Activated CD8-positive, alpha-beta T cell treated with anti-CD3 and anti-CD28 coated beads for 36 hours (primary cell): ENCODE measurements at places on chromosomes 12 and 14. TPM values are rescaled to one million over a fixed set of nuclear protein-coding genes. Genes with fewer than 3 reads are reported as not detected.

DNA sequence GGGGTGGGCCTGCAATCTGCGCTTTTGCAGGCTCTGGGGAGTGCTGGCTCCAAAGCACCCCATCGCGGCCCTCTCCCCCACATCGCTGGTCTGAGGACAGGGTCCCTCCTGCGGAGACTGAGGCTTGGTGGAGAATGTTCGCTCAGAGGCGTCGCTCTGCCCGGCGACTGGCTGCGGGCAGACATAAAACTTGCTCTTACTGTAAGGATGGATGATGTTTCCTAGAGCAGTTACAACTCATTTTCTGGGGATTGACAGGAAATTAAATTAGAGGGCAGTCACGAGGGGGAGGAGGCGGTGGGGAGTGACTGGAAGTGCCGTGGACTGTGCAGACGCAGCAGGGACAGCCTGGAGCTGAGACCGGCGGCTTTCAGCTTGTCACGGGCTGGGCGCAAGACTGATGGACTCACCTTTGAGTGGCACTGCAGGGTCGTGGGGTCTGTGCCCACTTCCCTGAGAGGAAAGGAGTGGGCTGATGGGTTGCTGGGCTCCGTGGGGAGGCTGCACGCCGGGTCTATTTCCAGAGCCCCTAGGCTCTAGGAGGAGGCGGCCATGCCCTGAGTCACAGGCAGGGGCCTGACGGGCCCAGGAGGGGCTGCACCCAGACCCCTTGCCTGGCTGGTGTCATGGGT, 32.8 kb downstream of the NOC4L start:
- peaks cover 23% of the 10 kb centered on the region for H3K4me1 ChIP-seq
- no peaks in the 10 kb centered on the region for H3K36me3 ChIP-seq
- no peak overlapping the region for H3K4me3 ChIP-seq
- no peak for DNase-seq
- H3K27ac ChIP-seq, result no peak overlapping the region

Gene SLC7A7
- total RNA-seq, result 0.45 TPM

DNA sequence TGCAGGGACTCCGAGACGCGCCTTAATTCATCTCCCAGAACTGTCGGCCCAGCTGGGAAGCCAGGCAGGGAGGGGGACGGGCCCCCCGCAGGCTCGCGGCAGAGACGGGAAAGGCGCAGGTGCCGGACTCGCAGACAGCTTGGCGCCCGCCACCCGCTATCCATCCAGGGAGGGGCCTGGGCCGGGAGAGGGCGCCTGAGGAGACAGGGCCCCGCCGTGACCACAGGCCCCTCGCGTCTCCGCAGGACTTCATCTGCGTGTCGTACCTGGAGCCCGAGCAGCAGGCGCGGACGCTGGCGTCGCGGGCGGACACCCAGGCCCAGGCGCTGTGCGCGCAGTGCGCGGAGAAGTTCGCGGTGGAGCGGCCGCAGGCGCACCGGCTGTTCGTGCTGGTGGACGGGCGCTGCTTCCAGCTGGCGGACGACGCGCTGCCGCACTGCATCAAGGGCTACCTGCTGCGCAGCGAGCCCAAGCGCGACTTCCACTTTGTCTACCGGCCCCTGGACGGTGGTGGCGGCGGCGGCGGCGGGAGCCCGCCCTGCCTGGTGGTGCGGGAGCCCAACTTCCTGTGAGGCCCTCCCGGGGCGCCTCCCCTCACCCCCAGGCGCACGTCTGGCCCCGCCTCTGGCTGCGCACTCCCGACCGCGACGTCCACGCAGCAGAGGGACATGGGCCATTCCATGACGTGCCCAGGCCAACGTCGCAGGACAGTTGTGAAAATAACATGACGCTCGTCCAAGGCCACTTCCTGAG, 60.6 kb downstream of the LGMN start:
- no peak overlapping the region for H3K4me3 ChIP-seq
- H3K4me1 ChIP-seq, result peaks cover 8% of the 10 kb centered on the region
- DNase-seq, result no peak
- H3K27me3 ChIP-seq, result no peaks in the 10 kb centered on the region
- peaks cover 18% of the 10 kb centered on the region for H3K36me3 ChIP-seq

DNA sequence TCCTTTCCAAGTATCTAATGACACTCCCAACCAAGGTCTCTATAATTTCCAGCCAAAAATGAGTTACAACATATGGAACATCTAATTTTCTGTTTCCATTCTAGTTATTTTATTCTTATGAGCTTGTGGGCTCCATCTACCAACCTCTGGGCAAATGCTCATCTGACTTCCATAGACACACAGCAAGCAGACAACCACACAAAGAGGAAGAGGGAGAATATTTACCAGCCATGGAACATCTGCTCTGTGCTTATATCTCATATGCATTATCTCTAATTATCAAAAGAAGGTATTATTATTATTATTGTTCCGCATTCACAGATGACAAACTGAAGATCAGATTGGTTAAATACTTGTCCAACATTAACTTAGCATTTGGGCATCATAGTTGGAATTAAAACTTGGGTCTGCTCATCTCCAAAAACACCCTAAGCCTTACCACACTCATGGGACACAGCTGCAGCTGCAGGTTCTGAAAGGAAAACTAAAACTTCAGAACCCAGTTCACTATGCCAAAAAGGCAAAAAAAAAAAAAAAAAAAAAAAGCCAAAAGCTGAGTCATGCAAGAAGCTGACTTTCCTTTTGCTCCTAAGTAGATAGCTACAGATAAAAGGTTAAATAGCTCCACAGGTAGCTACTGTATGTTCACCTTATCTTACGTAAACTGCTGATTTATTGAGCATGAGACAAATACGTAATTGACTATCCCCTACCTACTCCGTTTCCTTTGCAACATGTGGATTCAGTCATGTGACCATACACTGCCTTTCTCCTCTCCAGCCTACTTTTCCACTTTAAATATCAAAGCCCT, 23.6 kb upstream of the TCL1B start:
- no peak overlapping the region for H3K4me3 ChIP-seq
- H3K27ac ChIP-seq, result no peak overlapping the region
- no peaks in the 10 kb centered on the region for H3K36me3 ChIP-seq
- peaks cover 13% of the 10 kb centered on the region for H3K27me3 ChIP-seq
- DNase-seq, result no peak

DNA sequence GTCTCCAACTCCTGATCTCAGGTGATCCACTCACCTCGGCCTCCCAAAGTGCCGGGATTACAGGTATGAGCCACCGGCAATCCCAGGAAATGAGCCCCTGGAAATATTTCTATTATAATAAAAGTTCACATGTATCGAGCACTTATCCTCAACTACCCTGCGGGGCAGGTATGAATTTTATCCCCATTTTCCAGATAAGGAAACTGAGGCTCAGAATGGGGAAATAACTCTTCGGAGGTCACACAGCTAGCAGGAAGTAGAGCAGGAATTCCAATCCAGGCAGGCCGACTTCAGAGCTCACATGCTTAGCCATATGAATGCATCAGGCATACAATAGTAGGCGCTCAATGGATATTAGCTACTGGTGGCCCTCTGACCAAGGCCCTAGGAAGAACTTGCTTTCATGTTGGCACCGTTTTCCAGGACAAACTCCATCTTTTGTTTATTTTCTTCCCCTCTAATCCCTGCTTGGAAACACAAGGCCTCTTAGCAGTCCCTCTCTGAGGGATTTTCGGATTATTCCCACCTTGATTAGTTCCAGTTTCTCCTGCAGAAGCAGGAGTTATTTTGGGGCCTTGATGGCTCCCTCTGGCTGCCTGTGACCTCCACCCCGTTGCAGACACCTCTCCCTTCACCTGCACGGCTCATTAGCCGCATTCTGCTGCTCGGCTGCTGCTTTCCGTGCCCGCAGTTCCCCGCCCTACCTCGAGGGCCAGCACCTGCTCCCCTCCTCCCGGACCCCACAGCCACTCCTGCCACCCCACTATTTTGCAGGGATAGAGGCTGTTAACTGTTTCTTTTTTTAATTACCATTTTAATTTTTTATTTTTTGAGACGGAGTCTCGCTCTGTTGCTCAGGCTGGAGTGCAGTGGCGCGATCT, 18.7 kb upstream of the POP5 start:
- DNase-seq, result no peak
- H3K27ac ChIP-seq, result no peak overlapping the region
- peaks cover 5% of the 10 kb centered on the region for H3K27me3 ChIP-seq

Gene APEX1
- total RNA-seq, result 211 TPM

Gene ADSS1
- total RNA-seq, result 2.7 TPM

- no peaks in the 10 kb centered on the region for H3K27me3 ChIP-seq
- DNase-seq, result no peak
- H3K36me3 ChIP-seq, result peaks cover 51% of the 10 kb centered on the region
- H3K4me1 ChIP-seq, result peaks cover 21% of the 10 kb centered on the region
- peak overlapping the region; percentile 39 for H3K27ac ChIP-seq
Measured at GRCh38 chr12:68821357-68822188, 13.6 kb downstream of the MDM2 start.

GRCh38 chr14:105099778-105100177, 34.5 kb upstream of the GPR132 start:
- no peak overlapping the region for H3K4me3 ChIP-seq
- H3K27ac ChIP-seq, result no peak overlapping the region
- H3K27me3 ChIP-seq, result peaks cover 16% of the 10 kb centered on the region
- no peaks in the 10 kb centered on the region for H3K36me3 ChIP-seq

DNA sequence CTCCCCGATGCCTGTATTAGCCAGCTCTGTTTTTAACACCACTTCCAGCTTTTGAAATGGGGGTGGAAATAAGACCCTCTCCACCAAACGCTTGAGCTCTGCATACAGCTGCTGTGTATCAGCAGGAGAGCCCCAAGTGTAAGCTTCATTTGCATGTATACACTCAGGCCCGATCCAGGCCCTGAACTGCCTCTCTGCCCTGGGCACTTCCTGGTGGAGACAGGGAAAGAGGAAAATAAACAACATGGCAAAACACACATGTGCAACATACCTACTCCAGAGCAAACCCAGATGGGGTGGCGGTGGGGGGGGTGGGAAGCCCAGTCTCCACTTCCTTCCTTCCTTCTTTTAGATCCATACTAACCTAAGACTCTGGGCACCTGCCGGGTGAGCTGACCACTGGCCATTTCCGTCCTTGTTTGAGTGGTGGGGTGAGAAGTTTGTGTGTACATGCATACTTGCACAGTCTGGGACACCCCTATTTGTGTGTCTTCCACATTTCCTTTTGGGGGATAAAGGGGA, 55.3 kb downstream of the RBM19 start:
- H3K4me1 ChIP-seq, result no peaks in the 10 kb centered on the region
- H3K4me3 ChIP-seq, result no peak overlapping the region
- DNase-seq, result no peak
- H3K27ac ChIP-seq, result no peak overlapping the region
- peaks cover 51% of the 10 kb centered on the region for H3K36me3 ChIP-seq

GRCh38 chr14:37172024-37172869, at the start of gene SLC25A21:
SLC25A21 (minus strand) TSS chr14:37172606.
- H3K4me3 ChIP-seq, result peak within 1 kb of the TSS; percentile 43
- no peak within 1 kb of the TSS for H3K27ac ChIP-seq
- H3K36me3 ChIP-seq, result peaks cover 2% of the 10 kb centered on the region
- peak; percentile 5 for DNase-seq
- H3K27me3 ChIP-seq, result peaks cover 19% of the 10 kb centered on the region

DNA sequence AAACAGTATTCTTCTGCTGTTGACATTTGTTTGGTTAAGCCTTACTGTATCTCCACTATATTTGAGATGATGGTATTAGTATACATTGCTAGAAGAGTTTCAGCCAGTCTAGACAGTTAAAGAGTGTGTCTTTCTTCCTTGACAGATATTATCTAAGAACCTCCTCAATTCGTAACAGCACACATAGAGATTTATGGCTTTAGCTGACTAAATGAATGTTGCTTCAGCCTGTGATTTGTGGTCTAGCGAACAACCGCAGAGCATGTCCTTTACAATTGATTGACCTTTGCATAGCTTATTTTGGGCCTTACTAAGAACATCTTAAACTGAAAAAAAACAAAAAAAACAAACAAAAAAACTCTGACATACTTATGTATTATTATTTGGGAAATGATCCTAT, 122.2 kb downstream of the DAAM1 start:
- no peak overlapping the region for H3K4me3 ChIP-seq
- H3K36me3 ChIP-seq, result no peaks in the 10 kb centered on the region
- peaks cover 2% of the 10 kb centered on the region for H3K4me1 ChIP-seq
- no peak for DNase-seq
- no peak overlapping the region for H3K27ac ChIP-seq

Gene AMDHD1
- 1.1 TPM for total RNA-seq

Gene SYCP3
- 0.36 TPM for total RNA-seq

- H3K27me3 ChIP-seq, result no peaks in the 10 kb centered on the region
- H3K4me1 ChIP-seq, result no peaks in the 10 kb centered on the region
- no peak for DNase-seq
- H3K4me3 ChIP-seq, result no peak overlapping the region
- no peak overlapping the region for H3K27ac ChIP-seq
- H3K36me3 ChIP-seq, result no peaks in the 10 kb centered on the region
Measured at GRCh38 chr12:3035815-3036702, 41.1 kb upstream of the TSPAN9 start.

DNA sequence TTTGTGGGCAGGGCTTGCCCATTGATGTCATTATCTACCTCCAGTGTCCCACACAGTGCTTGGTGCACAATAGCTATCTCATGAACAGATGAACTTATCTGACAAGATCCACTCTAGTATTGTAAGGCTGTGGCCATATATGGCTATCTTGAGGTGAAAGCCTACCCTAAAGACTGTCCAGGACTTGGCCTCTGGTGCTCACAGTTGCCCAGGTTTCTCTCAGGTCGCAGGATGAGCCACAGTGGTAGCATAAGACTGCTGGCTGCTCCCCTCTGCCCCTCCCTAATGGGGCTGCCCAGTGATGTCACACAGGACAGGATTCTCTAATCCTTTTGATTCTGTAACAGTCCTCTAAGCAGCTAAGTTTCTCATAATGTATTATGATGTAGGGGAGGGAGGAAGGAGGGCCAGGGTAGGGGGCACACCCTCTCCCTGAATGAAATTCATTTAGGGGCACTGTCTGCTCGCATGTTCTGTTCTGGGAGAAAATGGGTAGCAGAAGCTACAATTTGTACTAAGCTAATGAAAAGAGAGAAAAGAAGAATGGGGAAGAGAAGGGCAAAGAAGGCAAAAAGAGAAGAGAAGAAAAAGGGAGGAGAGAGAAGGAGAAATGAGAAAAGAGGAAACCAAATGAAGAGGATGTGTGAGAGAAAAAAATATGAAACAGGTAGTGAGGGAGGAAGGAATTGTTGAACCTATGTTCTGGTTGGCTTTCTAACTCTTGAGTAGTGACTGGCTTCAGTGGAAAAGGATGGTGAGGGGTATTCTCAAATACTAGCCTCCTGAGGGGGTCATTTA, 3.4 kb upstream of the PPM1A start:
- H3K27ac ChIP-seq, result no peak overlapping the region
- H3K36me3 ChIP-seq, result peaks cover 3% of the 10 kb centered on the region
- H3K4me1 ChIP-seq, result peaks cover 26% of the 10 kb centered on the region
- DNase-seq, result peak; percentile 57

- DNase-seq, result no peak
- H3K4me3 ChIP-seq, result no peak overlapping the region
- no peak overlapping the region for H3K27ac ChIP-seq
- no peaks in the 10 kb centered on the region for H3K36me3 ChIP-seq
- no peaks in the 10 kb centered on the region for H3K4me1 ChIP-seq
Measured at GRCh38 chr12:21881965-21882364, 59.3 kb downstream of the ABCC9 start.

Gene HOXC13
- not detected for total RNA-seq

Gene TSPAN8
- not detected for total RNA-seq
